Placental pericyte (primary cell): ENCODE measurements at places on chromosomes 4 and X. TPM values are rescaled to one million over a fixed set of nuclear protein-coding genes. Genes with fewer than 3 reads are reported as not detected.

AMBN gene
- total RNA-seq: not detected in 2 replicates

MAGED4 gene
- 18.5 and 32.8 TPM in 2 replicates for total RNA-seq

SLC7A11 gene
- total RNA-seq: 45.4 and 101 TPM in 2 replicates

ADAMTS3 gene
- total RNA-seq: 1.5 and 4.0 TPM in 2 replicates

F9 gene
- not detected in 2 replicates for total RNA-seq

FRAS1 gene
- total RNA-seq: 0.57 and 13.8 TPM in 2 replicates

ERCC6L gene
- under 0.01 and 12.2 TPM in 2 replicates for total RNA-seq

AVPR2 gene
- not detected in 2 replicates for total RNA-seq

CT45A10 gene
- not detected in 2 replicates for total RNA-seq

CFAP99 gene
- under 0.01 TPM in 2 replicates for total RNA-seq

BLOC1S4 gene
- total RNA-seq: 11.8 and 18.2 TPM in 2 replicates

GRSF1 gene
- total RNA-seq: 93.0 and 96.9 TPM in 2 replicates

PDCL2 gene
- total RNA-seq: not detected in 2 replicates

ADH7 gene
- not detected in 2 replicates for total RNA-seq

CXorf65 gene
- total RNA-seq: not detected in 2 replicates

IGSF1 gene
- total RNA-seq: 0.29 and 0.44 TPM in 2 replicates

STAP1 gene
- not detected in 2 replicates for total RNA-seq

CHST7 gene
- total RNA-seq: 2.2 and 21.0 TPM in 2 replicates

NSG1 gene
- 0.29 and 1.3 TPM in 2 replicates for total RNA-seq

USP17L25 gene
- not detected in 2 replicates for total RNA-seq

NUDT10 gene
- 0.14 TPM in 1 of 2 replicates, not detected in the other for total RNA-seq

CLNK gene
- not detected in 2 replicates for total RNA-seq

HERC6 gene
- total RNA-seq: 7.9 and 12.2 TPM in 2 replicates

PNPLA4 gene
- total RNA-seq: 3.9 and 10.9 TPM in 2 replicates

ING2 gene
- 6.6 and 7.7 TPM in 2 replicates for total RNA-seq

LRIT3 gene
- under 0.01 TPM in 1 of 2 replicates, not detected in the other for total RNA-seq

FMR1NB gene
- total RNA-seq: not detected in 2 replicates

TCEAL7 gene
- total RNA-seq: 0.44 and 11.7 TPM in 2 replicates

OTC gene
- total RNA-seq: not detected in 2 replicates

ZNF182 gene
- 2.3 and 2.8 TPM in 2 replicates for total RNA-seq

GRIA3 gene
- total RNA-seq: 0.22 and 6.2 TPM in 2 replicates

MAGEC1 gene
- not detected in 2 replicates for total RNA-seq

TMEM33 gene
- 79.7 and 89.0 TPM in 2 replicates for total RNA-seq

ADAM29 gene
- not detected in 2 replicates for total RNA-seq

SPARCL1 gene
- 0.14 TPM in 1 of 2 replicates, not detected in the other for total RNA-seq

BEND2 gene
- not detected in 2 replicates for total RNA-seq

IGFBP7 gene
- 311 and 330 TPM in 2 replicates for total RNA-seq

NUDT6 gene
- total RNA-seq: 2.2 and 7.6 TPM in 2 replicates

PASD1 gene
- total RNA-seq: not detected in 2 replicates

PCDH18 gene
- total RNA-seq: 33.5 and 150 TPM in 2 replicates

SPANXN1 gene
- not detected in 2 replicates for total RNA-seq

TMEM255A gene
- not detected in 2 replicates for total RNA-seq

PTTG2 gene
- not detected in 2 replicates for total RNA-seq

CSAG1 gene
- total RNA-seq: not detected in 2 replicates

CENPVL2 gene
- not detected in 2 replicates for total RNA-seq

SLC4A4 gene
- total RNA-seq: 10.1 and 22.0 TPM in 2 replicates

GRIA2 gene
- total RNA-seq: under 0.01 TPM in 1 of 2 replicates, not detected in the other

NR3C2 gene
- 2.6 and 3.3 TPM in 2 replicates for total RNA-seq
